ENCODE measurements at places on chromosomes 5 and 9.

DNA sequence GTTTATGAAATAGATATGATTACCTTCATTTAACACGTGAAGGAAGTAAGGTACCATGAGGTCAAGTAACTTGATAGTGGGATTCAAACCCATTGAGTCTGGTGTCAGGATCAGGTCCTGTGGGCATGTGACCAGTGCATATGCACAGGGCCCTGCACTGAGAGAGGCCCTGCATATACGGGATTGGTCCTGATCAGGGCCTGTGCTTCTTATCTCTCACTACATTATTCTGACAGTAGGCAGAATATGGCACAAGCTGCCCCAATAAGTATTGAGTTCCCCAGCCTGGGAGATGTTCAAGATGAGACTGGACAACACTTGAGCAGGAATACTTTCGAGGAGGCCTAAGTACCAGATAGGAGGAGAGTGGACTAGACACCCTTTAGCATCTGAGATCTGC lies 44.0 kb downstream of the GALNT10 start:
- no peak for DNase-seq

GRCh38 chr5:34043099-34043876 lies at the start of gene C1QTNF3:
C1QTNF3 (minus strand) TSS chr5:34043213; CDS start chr5:34043125, 88 bp downstream.
- DNase-seq, result no peak

DNA sequence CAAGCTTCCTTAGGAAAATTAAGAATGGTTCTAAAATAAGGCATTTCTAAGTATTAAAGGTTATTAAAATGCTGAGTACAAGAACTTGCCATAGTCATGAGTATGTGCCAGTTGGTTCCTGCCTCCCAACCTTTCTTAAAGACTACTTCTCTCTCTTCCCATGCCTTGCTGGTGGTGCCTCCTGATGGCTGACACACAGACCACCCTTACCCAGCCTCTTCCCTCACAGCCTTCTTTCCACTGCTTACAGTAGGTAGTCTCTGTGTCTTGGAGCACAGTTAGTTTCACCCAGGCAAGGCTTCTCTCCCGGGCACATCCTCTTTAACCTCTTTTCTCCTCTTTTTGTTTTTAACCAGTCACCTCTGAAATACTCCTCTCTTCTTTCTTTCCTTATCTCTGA lies 20.6 kb upstream of the GPR150 start:
- DNase-seq, result no peak

GRCh38 chr5:173479711-173480110 lies 136.7 kb downstream of the BOD1 start:
- DNase-seq, result no peak

GRCh38 chr5:159338118-159338517 lies 7.8 kb upstream of the IL12B start:
- DNase-seq, result no peak

GRCh38 chr9:112550531-112550930 lies 63.9 kb downstream of the KIAA1958 start:
- DNase-seq, result no peak

DNA sequence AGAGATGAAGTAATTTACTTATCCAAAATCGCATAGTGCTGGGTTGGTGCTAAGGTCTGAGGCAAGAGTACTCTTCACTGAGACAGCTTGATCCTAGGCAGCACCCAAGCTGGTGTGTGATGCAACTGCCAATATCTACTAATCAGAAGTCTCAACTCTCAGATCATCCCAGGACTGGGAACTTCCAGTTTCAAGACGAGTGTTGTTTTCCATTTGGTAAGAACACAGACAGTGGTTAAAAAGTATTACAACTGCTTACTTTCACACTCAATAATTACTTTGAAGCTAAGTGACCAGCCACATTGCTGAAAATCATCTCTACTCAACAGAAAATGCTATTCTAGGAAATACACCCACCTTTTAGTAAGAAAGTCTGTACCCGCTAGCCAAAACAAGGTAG lies 45.3 kb downstream of the FBXW11 start:
- DNase-seq, result no peak

- DNase-seq, result no peak
These were observed 17.4 kb upstream of the LARP1 start for GRCh38 chr5:154737667-154738320.

DNA sequence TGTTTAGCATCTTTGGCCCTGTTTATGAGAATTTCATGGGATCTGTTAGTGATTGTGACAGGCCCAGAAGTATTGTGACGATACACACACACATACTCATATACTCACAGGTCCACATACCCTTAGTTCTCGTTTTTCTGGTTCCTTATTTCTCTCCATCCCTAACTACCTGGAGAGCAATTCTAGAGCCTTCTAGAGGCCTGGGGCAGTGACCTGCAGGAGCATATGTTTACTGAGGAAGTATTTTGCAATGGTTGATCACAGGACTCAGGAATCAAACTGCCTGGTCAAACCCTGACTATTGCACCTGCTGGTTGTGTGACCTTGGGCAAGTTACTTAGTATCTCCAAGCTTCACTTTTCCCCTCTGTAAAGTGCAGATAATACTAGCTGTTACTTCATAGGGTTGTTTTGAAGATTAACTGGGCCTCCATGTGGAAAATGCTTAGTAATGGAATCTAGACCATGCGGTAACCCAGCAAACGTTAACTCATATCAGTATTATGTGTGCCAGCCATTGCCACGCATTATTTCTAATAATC lies 8.7 kb downstream of the PAPPA start:
- no peak for DNase-seq

DNA sequence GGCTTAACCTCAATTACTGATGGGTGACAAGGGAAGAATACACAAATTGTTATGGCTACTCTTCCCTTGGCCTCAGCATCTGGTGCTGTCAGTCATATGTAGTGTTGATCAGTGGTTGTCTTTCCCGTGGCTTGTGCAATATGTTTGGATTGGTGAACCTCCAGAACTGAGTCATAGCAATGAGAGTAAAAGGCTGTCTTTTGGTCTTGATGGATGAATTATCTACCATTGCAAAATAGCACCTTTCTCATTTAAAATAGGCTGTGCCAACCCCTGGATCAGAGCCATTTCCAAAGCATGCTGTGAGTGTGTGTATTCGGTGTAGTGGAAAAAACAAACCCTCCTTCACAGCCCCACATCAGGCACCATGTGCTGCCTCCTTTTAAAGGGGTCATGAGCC lies 14.6 kb upstream of the F2R start:
- no peak for DNase-seq

DNA sequence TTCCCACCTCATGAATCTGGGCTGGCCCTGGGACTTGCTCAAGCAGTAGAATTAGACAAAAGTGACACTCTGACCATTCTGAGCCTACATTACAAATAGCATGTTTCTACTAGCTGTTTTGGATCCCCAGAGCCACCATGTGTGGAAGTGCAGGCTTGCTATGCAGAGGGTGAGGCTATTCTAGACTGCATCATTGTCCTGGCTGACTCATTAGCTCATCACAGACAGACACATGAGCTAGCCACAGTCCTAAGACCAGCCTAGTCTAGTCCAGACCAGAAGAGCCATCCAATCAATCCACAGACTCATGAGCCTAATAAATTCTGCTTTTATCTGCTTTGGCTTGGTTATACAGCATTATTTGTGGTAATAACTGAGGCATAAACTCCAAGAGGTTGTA lies 351.9 kb downstream of the PRELID2 start:
- DNase-seq, result no peak

GRCh38 chr5:68528821-68529273 lies 313.3 kb downstream of the PIK3R1 start:
- DNase-seq, result no peak

- DNase-seq, result no peak
These were observed 3.2 kb upstream of the ALDH1B1 start for GRCh38 chr9:38389313-38389712.

GRCh38 chr9:75850459-75851200 lies 39.8 kb upstream of the PCSK5 start:
- no peak for DNase-seq

GRCh38 chr9:78439866-78440830 lies 143.2 kb downstream of the PSAT1 start:
- DNase-seq, result no peak

Data from stimulated activated CD8-positive, alpha-beta memory T cell treated with anti-CD3 and anti-CD28 coated beads, Interleukin-7, amount 100 ng/mL, for 1 hour (primary cell).